ENCODE measurements at places on chromosomes 2 and 18.

GRCh38 chr2:49943944-49944778, 789.8 kb upstream of the FSHR start:
- no peak for DNase-seq

DNA sequence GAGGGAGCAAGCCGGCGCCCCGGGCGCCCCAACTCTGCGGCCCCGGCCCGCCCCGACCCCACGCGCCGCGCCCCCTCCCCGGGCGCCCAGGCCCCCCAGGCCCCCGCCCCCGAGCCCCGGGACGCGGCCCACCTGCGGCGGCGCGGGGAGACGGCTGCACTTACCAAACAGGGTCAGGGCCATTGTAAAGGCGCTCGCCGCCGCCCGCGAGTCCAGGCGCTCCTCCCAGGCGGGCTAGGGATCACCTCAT, 526 bp downstream of the CHN1 start:
- no peak for DNase-seq

GRCh38 chr2:17191223-17191622, 327.0 kb downstream of the RAD51AP2 start:
- no peak for DNase-seq

DNA sequence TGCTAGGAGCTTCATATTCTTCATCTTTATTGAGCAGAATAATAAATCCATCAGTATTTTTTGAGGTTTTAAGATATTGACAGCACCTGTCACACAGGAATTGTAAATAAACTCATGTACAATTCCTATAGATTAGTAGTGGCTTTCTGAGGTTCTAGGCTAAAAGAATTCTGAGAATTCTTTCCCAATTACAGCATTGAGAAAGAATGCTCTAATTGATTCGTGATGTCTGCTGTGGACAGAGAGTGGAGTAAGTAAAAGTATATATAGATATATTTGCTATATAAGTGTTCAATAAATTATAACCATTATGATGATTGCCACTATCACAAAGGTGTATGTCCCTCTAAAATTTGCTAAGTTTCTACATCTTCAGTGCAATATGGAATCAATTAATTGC, 186.5 kb upstream of the NRP2 start:
- no peak for DNase-seq

DNA sequence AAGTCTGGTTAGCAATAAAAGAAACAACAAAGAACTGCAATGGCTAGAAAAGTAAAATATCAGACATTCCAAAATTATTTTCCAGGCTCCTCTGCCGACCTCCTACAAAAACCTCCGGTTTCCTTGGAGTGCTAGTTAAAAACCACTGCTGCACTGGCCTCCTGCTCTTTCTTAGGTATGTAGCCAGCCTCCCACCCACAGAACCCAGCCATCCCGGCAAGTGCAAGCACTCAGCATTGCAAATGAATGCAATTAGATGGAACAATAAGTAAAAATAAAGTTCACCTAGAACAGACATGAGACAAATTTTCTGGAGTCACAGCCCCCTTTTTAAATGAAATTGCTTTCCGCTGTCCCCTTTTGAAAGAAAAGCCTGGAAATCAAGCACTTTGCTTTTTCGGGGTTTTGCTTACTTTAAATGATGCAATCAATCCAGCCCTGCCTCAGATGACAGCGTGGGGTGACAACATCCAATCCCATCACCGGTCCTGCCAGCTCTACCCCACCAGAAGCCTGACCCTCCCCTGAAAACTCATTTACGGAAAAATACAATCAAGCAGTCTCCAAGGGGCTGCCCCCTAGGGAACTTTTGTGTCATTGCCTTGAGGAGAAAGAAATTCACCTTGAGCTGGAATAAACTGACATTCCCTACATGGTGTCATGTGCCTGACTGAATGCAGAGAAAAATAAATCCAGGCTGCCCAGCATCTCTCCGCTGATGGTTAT, 199.8 kb downstream of the EPHA4 start:
- no peak for DNase-seq

GRCh38 chr2:174036825-174037224, 71.7 kb upstream of the SP3 start:
- DNase-seq = no peak

DNA sequence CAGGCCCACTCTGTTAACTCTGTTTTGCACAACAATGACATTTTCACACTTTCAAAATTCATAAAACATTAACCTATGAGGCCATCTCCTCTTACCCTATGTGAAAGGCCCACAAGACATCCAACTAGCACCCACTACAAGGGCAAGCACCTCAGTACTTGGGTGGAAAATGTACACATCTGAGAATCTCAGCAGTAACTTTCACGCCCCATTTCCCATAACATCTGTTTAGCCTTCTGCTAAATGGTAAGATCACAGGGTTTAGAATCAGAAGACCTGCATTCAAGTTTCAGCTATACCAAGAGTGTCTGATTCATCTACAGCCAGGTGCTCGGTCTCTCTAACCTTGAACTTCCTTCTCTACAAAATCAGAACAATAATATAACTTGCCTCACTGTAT, 89.2 kb downstream of the SP100 start:
- no peak for DNase-seq

GRCh38 chr2:545711-546650, 131.2 kb downstream of the TMEM18 start:
- DNase-seq = no peak

GRCh38 chr18:7879717-7880116, 312.6 kb downstream of the PTPRM start:
- no peak for DNase-seq

DNA sequence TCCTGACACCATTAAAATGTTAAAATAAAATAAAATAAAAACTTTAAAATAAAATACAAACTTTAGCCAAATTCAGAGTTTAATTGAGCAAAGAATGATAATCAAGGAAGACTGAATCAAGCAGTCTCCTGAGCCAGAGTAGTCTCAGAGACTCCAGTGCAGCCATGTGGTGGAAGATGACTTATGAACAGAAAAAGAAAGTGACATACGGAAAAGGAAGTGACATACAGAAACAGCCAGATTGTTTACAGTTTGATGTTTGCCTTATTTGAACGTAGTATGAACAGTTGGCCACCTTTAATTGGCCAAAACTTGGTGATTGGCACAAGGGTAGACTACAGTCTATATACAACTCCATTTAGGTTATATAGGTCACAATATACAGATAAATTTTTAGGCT, 787.2 kb downstream of the ADCYAP1 start:
- no peak for DNase-seq

DNA sequence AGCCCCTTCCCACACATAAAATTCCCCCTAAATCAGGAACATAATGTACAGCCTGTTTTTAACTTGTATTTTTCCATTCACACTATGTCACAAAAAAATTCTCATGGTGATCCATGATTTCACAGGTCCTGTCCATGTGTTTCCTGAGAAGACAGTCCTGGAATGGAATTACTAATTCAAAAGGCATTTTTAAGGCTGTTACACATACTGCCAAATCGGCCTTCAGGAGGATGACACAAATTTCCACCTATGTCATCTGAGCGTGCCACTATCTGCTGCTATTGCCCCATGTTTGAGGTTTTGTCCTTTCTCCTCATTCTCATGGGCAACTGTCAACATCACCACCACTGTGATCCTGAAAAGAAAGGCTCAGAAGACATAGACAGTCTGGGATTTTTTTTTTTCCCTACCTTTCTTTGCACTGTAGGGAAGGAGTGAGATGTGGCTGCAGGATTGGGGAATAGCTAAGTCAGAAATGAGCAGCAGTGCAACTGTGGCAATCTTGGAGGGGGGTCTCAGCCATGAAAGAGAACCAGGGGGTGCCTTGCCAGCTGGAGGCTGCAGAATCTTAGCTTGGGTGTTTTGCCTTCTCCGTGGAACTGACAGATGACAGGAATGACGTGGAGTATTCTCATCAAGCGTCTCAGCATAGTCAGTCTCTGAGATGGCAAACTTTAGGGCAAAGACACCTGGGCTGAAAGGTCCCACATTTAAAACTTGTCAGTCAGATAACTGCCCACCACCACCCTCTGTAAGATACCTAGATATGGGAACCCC, 73.4 kb downstream of the MARCHF4 start:
- no peak for DNase-seq

GRCh38 chr2:213187386-213187785, 36.0 kb upstream of the IKZF2 start:
- DNase-seq = no peak

DNA sequence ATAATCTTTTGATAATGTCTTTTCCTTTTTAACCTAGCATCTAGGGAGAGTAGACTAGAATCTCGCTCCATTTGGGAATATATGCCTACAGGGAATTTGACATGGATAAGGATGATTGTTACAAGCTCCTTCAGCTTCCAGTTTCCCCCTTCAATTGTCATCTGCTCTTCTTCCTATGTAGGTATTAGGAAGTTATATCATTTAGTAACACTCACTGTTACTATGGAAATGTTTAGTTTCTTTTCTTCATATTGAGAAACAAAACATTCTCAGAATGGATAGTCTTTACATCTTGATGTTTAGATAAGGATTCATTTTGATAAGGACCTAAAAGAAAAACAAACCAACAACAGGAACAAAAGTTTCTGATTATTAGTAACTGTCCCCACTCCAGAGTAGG, 127.6 kb downstream of the PHLPP1 start:
- DNase-seq = no peak

DNA sequence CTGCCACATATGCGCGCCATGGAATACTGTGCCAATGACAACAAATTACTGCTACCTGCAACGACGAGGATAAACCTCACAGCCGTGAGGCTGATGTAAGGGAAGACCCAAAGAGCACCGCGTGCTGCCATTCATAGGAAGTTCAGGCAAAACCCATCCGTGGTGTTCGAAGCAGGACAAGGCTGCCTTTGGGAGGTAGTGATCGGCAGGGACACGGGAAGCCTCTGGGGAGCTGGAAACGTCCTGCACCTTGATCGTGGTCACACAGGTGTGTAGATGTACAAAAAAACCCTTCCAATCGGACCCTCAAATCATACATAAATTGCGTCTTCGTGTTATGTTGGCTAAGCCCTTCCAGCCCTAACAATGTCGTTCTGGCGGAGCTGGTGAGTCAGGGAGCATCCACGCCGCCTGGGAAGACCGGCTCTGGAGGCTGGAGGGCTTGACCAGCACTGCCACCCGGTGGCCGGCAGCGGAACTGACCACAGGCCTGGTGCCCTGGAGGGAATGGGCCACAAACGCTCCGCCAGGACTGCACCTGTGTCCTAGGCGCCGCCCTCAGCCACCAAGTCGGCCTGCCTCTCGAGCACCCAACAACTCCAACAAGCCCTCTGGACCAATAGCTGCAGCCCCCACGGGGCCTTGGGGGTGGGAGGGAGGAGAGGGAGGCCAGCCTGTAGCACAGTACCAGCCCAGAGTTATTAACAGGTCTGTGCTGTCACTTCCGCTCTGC, 4.1 kb upstream of the NEURL3 start:
- DNase-seq = peak; percentile 85

- DNase-seq = no peak
Measured at GRCh38 chr18:71115261-71115660, 826.4 kb downstream of the SOCS6 start.

- no peak for DNase-seq
Measured at GRCh38 chr2:54630858-54631497, 92.5 kb upstream of the EML6 start.

- DNase-seq = no peak
Measured at GRCh38 chr2:104051766-104052165, 802.1 kb upstream of the POU3F3 start.

GRCh38 chr18:48905513-48905912, 45.3 kb downstream of the SMAD7 start:
- no peak for DNase-seq

DNA sequence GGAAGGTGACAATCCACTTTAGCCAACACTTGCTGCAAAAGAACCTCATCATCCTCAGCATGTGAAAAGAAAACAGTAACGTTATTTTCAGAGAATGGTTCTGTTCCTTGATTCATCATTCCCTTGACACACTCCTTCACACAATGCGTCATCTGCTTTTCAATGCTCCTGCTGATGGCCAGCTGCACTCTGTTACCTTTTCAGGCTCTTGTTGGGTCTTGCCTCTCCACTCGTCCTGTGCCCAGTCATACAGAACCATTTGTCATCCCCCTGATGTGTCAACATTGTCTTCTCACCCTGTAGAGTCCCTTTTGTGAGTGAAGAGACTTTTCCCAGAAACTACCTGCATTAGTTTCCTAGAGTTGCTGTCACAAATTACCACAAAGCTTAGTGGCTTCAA, 12.2 kb upstream of the DTNA start:
- DNase-seq = no peak
